ENCODE measurements at places on chromosomes 4 and X.

DNA sequence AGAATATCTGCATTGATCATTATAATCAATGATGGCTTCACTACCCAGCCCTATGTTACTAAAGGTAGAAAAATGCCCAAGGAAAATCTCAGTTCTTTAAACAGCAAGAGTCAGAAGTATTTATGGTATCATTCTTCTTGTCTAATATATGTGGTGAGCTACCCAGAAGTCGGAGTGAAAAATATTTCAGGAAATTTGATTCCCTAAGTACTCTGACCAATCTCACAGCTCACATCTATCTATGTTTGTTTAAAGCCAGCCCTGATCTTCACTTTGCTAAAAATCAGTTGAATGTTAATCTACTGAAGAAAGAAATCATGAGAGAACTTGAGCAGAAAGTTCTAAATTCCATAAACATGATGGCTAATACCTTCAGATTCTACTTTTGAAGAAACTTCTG is 522.9 kb upstream of the SLIT2 start:
- no peak for DNase-seq

DNA sequence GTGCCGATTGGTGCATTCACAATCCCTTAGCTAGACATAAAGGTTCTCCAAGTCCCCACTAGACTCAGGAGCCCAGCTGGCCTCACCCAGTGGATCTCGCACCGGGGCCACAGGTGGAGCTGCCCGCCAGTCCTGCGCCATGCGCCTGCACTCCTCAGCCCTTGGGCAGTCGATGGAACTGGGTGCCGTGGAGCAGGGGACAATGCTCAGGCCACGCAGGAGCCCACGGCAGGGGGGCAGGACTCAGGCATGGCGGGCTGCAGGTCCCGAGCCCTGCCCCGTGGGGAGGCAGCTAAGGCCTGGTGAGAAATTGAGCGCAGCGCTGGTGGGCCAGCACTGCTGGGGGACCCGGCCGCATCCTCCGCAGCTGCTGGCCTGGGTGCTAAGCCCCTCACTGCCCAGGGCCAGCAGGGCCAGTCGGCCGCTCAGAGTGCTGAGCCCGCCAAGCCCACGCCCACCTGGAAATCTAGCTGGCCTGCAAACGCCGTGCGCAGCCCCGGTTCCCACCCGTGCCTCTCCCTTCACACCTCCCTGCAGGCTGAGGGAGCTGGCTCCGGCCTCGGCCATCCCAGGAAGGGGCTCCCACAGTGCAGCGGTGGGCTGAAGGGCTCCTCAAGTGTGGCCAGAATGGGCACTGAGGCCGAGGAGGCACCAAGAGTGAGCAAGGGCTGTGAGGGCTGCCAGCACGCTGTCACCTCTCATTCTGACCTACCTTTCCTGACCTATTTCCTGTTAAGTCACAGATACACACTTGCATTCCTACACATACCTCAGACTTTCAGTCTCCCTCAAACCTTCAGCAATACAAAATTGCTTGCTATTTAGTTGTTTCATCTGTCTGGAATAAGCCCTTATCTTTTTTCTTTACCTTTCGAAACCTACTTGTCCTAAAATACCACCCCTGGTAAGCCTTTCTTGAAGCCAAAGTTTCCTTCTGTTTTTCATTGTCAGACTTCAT is 20.7 kb downstream of the UBE2K start:
- no peak for DNase-seq

GRCh38 chr4:156635051-156635450 is 336.5 kb downstream of the PDGFC start:
- DNase-seq: no peak

DNA sequence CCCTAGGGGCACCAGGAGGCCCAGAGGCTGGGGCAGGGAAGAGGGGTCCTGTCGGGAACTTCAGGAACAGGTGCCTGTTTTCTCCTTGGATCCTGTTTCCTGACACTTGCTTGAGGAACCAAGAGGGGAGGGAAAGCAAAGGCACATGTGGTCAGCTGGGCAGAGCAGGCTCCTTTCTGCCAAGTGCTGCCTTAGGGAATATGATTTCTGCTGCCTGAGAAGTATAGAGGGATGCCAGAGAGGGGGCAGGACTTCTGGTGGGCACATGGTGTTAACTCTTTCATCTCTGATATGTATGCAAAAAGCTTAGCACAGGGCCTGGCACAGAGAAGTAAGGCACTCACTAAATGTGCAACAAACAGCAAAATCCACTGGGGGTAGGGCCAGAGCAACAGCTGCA is 51.2 kb upstream of the PJA1 start:
- DNase-seq: no peak

DNA sequence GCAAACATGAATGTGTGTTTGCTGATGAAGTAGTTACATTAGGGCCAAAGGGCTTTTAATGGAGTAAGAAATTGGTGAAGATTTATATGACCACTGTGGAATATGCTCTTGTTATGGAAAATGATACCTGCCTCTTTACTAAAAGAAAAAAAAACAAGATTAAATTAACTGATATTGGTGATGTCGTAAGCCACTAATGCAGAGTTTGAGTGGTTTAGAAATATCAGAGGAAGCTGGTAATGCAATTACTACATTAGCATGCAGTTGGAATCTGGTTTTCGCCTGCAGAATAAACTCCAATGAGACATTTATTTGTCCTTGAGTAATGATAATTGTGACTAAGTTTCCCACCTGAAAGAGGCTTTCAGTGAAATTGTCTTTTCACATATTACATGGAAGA is 597.9 kb downstream of the GALNTL6 start:
- DNase-seq: no peak

- DNase-seq: no peak
These were observed 73.0 kb upstream of the ZNF518B start for GRCh38 chr4:10530137-10530786.

- DNase-seq: no peak
These were observed 393.8 kb upstream of the FSTL5 start for GRCh38 chr4:162557516-162558106.

GRCh38 chr4:127214931-127215330 is 417.8 kb upstream of the INTU start:
- DNase-seq: no peak

GRCh38 chr4:15963576-15963975 is 601 bp upstream of the FGFBP2 start:
- DNase-seq: no peak

DNA sequence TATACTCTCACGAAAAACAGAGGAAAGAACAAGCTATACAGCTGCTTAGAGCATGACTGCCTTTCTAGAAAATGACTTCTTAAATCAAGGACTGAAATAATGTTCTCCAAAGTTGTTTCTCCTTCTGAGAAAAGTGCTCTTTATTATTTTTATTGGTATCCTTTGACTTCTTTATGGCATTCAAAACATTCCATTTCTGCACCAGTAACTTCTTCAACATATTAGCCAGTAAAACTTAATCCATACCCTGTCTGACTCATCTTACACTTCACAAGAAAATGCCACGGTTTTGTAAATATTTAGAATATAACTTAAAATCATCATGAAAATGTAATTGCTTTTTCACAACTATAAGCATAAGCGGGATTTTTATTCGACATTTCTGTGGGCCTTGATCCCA is 180.4 kb downstream of the NR3C2 start:
- DNase-seq: no peak

DNA sequence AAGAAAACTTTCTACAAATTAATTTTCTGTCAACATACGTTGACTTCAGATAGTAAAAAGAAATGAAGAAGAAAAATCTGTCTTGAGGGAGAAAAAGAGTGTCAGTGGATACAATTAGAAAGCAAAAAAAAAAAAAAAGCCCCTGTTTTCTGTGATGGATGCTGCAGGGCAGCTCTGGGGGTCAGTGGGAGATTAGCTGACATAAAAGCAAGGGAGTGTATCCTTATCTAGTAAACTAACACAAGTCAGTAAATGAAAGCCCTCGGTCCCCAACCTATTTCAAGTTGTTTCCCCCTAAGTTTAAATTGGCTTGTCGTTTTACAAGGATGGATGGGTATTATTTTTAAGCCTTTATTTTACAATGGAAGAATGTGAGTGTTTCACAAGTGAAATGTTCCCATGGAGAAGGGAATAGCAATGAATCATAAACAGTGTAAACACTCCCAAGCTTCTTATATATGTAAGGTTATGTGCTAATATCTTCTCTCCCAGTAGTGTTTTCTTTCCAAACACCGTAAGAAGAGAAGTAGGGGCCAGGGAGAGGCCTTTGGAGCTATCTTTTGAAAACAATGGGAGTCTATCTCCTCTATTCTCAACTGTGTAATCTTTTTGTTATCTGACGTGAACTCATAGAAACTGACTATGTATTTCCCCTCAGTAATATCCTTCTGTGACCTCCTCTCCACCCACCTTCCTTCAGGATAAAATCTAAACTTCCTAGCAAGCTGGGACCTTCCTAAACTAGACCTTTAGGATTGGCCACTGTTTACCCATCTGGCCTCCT is 347.7 kb downstream of the FBXO8 start:
- DNase-seq: peak; percentile 17

- DNase-seq: no peak
These were observed 107.0 kb downstream of the AGTR2 start for GRCh38 chrX:116277351-116278225.

- DNase-seq: no peak
These were observed 37.6 kb downstream of the C4orf50 start for GRCh38 chr4:5980436-5981155.

- peak; percentile 75 for DNase-seq
These were observed 58.1 kb downstream of the MAML3 start for GRCh38 chr4:140095694-140096482.

- no peak for DNase-seq
These were observed 103.8 kb downstream of the EFNB1 start for GRCh38 chrX:68932611-68933010.

DNA sequence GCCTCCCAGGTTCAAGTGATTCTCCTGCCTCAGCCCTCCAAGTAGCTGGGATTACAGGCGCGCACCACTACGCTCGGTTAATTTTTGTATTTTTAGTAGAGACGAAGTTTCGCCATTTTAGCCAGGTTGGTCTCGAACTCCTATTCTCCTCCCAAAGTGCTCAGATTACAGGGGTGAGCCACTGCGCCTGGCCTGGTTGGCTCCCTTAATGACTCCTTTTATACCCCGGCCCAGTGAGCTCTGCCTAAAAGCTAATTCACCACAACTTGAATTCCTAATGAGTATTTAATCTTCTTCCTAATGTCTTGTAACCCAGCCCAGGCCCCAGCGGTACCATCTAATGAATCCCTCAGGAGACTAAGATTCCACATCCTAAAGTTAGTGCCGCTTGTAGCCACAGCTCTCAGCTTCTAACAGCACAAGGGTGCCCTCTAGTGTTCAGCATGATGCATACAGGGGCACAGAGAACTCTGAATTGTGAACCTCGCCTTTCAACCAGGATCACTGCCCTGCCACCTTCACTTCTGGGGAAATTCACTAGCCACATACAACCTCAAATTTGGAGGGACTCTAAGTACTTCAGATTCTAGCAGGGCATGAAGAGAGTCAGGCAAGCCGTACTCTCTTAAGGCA is 89.5 kb downstream of the OR13H1 start:
- DNase-seq: peak; percentile 13

DNA sequence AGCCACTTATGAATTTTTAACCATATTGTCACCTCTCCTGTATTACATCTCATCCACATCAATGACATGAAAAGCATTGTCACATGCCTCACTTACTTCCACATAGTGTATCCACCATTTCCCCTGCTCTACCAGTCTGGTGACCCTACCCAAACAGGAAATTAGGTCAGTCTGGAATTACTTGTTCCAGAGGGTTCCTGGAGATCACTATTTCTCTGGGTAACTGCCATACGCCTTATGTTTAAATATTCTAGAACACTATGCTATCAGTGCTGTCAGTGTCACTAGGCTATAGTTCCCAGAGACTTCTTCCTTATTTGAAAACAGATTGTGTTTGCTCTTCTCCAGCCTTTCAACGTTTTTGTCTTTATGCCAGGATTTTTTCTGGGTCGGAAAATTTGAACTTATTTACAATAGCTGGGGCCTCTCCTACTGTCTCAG is 15.0 kb downstream of the SRPX2 start:
- no peak for DNase-seq

- DNase-seq: no peak
These were observed 91.6 kb downstream of the AREG start for GRCh38 chr4:74536557-74536956.

DNA sequence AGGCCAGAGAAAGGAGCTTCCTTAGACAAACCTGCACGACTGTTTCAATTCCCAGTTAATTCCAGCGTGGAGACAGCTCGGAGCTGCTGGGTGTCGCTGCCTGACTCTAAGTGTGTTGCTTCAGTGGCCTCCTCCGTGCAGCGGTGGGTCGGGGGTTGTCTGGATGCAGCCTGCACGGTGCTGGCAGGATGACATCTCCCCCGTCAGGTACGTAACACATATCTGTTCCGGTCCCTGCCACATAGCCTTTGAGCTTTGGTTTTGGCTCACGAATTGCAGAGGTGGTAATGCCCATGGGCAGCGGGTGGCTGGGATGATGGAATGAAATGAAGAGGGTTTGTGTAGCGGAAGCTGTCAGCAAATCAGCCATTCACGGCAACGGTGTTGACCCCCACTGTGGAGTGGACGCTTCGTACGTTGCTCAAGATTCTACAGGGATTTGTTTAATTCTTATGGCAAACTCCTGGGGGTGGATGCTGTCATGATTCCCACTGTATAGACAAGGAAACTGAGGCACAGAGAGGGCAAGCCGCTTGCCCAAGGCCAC is 33.7 kb upstream of the HMX1 start:
- no peak for DNase-seq

GRCh38 chrX:136710325-136710951 is 62.5 kb downstream of the CD40LG start:
- no peak for DNase-seq

- no peak for DNase-seq
These were observed 1.6 kb downstream of the CXCL8 start for GRCh38 chr4:73741750-73742489.

DNA sequence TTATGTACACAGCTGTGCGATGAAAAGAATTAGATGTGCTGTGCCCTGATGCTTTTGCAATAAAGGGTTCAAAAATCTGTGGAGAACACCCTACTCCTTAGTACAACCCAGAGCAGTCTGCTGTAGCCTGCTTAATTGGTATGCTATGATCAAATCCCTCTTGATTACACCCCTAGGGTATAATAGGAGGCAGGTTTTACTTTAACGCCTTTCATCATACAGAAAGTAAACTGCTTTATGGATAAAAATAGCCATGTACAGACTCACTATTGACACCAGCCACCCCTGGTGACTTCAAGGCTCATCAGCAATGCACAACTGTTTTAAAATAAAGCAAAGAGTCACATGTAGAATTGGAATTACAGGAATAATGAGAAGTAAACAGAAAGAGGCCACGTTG is 315.3 kb downstream of the DMD start:
- DNase-seq: no peak

DNA sequence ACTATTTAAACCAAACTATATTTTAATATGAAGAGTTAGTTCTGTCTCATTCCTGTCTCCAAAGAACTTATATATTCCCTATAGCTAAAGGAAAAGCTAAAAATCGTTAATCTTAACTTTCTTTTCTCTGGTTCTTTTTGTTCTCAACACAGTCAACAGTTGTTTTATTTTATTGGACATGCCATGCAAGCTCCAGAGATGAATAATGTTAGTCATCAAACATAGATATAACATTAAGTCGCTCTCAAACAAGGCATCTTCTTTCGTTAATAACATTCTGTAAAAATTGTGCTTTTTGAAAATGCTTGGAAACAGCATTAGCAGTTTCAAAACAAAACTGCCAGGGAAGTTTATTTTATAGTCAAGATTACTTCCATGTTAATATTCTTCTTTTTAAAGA is 117.9 kb upstream of the GPM6A start:
- no peak for DNase-seq

All from hepatic stellate cell (primary cell).